ENCODE measurements at places on chromosomes 2 and 18.

DNA sequence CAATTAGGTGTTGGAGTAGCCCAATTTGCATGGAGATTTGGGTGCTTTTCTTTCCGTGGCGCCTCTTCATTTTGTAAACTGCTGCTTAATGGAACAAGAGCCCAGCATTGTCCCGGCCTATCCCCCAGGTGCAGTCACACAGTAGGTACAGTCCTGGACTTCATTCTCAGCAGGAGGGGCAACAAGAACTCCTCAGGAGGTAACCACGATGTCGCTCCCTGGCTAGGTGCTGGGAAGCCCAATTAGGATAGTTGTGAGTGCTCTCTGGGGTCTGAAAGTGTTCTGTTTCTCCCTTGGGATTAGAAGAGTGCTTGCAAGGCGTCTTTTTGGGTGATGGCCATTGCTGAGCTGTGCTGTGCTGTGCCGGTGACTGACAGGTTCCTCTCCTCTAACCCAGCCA is 53.8 kb downstream of the CABLES1 start:
- DNase-seq = no peak

GRCh38 chr2:196335221-196335634 is 163.8 kb upstream of the STK17B start:
- DNase-seq = no peak

GRCh38 chr2:7972670-7973069 is 709.2 kb upstream of the ID2 start:
- no peak for DNase-seq

- no peak for DNase-seq
Observed at GRCh38 chr2:3476985-3477327, 42.4 kb downstream of the ADI1 start.

- no peak for DNase-seq
Observed at GRCh38 chr2:71531522-71532047, 78.2 kb downstream of the DYSF start.

GRCh38 chr2:194826241-194826640 is 830.8 kb upstream of the SLC39A10 start:
- DNase-seq = no peak

DNA sequence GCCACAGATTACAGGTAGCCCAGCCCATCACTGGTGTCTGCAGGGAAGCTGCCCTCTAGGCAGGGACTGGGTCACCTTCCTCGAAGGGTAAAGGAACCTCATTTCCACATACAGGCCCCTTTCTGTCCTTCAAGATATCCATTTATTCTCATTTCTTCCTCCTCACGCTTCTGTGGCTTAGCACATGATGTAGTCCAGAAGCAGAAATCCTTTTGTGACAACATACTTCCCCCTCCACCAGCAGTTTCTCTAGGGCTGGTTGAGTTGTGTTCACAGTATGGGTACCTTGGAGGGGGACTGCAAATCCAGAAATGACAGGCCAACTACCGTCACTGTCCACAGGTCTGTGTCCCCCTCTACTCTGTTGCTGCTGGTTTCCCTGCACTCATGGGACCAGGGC is 364.9 kb downstream of the ANAPC1 start:
- no peak for DNase-seq

- DNase-seq = peak; percentile 29
Observed at GRCh38 chr2:25251422-25252273, 83.3 kb upstream of the POMC start.

DNA sequence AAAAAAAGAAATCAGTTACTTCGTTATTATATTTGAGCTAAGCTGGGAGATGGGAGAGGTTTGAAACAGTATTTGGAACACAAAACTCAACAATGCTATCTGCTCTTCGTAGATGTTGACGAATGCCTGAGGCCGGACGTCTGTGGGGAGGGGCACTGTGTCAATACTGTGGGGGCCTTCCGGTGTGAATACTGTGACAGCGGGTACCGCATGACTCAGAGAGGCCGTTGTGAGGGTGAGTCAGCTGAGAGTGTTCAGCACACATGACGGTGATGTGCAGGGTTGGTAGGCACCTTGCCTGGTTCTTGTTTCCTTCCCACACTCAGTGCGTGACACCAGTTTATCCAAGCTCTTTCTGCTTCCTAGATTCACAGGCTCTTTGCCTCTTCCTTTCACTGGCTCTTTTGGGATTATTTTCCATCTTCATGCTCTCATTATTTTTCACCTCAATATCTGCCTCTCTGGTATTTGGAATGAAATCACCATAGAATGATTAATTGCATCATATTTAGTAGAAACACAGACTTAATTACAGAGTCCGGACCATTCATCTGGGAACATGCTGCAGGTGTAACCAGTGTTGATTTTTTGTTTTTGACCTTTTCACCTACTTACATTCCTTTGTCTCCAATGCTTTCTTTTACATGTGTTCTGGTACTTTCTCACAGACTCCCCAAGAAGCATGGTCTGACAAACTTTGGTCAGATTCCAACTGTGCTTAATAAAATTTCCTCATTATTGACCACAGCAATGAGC is 200.6 kb upstream of the RASGRP3 start:
- peak; percentile 2 for DNase-seq

- no peak for DNase-seq
Observed at GRCh38 chr2:205612636-205613035, 69.7 kb upstream of the NRP2 start.

- DNase-seq = no peak
Observed at GRCh38 chr2:8611246-8611645, 70.6 kb upstream of the ID2 start.

DNA sequence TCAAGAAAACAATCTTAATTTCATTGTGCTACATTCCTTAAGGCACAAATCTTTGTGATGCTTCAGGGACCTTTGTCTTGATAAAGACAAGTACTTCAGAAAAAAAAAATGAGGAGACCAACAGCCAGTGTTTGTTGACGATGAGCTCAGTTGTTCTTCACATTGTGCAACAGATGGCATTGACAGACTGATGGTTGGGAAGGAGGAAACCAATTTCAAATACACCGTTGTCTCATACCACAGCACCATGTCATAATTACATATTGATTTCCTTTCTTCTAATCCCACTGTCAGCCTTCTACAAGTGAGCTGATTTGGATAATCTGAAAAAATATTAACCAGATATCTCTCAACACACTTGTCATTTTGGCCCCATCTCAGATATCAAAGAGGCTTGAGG is 53.7 kb upstream of the GRB14 start:
- no peak for DNase-seq

DNA sequence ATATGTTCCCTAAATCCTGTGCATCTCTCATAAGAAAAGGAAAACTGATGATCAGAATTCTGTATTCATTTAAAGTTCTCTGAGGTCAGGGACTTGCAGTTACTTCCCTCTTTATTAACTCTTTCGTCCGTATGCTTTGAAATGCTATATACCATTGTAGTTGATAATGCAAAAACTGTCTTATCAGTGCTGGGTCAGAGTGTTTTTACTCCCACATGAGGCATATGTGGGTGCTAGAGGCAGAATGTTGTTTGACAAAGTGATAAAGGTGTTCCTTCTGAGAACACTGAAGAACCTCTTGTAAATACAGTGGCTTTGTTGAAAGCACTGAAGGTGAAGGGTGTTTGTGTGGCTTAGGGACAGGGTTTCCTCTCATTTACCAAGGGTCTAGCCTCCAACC is 136.5 kb upstream of the NFATC1 start:
- DNase-seq = no peak

- no peak for DNase-seq
Observed at GRCh38 chr18:54423831-54424230, 66.1 kb downstream of the C18orf54 start.

DNA sequence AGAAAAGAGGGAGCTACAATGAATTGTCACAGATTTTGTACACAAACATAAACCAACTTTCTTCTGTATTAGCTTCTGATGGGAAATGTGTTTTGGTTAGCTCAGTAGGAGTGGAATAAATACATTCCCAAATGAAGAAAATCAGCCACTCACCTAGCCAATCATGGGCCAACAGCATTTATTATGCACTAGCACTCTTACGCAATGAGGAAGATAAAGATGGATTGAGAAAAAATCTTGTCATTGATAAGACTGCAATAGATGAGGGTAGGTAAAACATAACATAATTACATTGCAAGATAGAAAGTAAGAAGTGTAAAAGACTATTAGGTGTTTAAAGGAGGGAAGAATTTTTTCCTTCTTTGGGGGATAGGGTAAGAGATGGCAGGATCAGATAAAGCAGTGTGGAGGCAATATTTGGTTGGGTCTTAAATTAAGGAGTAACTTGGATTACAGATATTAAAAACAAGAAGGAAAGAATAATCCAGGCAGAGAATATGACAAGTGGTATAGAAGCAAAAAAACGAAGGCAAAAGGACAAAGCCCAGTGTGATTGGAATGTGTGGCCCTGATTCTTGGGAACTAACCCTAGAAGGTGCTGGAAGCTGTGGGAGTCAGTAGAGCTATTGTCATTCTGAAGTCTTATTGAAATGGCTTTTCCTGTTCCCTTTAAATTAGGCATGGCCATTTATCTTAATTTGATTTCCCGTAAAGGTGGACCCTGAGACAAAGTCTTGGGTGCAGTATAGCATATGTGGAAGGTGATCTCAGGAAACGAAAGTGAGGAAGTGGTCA is 208.4 kb upstream of the MEX3C start:
- DNase-seq = no peak

GRCh38 chr2:39452396-39452795 is 15.3 kb upstream of the MAP4K3 start:
- no peak for DNase-seq

GRCh38 chr2:150620416-150620815 is 132.9 kb upstream of the RND3 start:
- DNase-seq = no peak

GRCh38 chr18:67410075-67411070 is 106.1 kb downstream of the DSEL start:
- no peak for DNase-seq

DNA sequence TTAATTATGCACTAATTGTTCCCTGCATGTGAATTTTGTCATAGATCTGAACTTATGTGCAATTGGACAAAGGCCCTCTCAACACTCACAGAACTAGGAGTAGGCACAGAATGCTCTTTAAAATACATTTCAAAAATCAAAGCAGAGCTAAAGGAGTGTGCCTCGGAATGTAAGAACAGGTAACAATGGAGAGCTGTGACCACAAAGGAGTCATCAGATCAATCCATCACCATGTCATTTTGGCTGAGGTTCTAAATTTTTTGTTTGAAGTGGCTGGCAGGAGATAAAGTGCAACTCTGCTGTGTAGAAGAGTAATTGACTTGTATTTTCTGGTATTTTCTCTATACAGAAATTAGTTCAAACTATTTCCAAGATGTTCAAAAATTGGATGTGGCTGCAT is 155.4 kb downstream of the NRP2 start:
- no peak for DNase-seq

DNA sequence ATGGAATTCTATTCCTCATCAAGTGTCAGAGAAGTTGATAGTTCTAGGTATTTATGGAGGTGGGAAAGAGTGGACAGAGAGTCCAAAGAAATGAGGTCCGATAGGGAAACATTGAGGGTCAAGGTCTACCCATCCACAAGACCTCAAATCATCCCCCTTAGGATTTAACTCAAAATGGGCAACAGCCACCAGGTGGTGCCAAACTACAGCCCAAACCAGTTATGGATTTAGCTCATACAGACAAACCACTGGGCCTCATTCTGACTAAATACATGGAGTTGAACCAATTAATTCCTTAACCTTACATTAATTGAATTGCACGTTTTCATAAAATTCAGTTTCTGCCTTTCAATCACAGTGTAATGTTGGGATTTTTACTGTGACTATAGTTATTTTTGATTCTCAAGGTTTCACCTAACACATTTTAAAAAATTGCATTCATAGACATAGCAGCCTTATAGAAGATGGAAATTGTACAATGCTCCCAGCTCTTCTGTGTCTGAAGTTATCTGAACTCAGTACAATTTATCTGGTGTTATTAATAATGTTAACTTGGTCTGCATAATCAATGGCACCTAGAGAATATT is 98.2 kb upstream of the HNMT start:
- DNase-seq = peak; percentile 23

DNA sequence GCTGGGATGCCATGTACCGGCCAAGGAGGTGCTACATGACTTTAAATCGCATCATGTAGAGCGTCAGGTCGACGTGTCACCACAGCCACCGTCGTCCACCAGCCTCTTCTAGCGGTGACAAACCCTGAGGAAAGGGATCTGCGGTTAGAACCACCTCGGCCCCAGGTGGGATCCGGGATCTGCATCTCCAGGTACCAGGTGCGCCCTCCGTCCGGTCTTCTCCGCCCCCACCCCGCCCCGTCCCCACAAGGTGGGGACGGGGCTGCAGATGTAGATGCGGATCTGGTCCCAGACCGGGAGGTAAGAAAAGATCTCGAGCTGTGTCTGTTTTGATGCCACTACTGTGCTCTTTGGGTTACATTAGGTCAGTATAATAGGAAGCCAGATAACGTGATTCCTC is 38.4 kb downstream of the C1D start:
- no peak for DNase-seq

DNA sequence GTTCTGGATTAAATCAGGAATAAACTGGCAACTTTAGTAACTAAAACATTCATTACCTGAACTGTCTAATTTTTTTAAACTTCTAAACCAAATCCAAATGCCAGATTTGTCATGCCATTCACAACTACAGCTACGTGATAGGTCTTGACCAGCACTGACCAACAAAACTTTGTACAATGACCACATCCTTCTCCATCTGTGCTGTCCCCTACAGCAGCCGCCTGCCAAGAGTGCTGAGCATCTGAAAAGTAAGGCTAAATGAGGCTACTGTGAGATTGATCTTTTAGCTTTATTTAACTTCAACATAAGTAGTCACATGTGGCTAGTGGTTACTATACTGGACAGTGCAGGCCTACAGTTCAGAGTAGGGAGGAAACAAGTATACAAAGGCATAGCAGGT is 7.6 kb downstream of the FAM168B start:
- no peak for DNase-seq

GRCh38 chr2:46369783-46370182 is 72.6 kb downstream of the EPAS1 start:
- no peak for DNase-seq

- DNase-seq = no peak
Observed at GRCh38 chr2:208595386-208596275, 189.0 kb downstream of the PTH2R start.

- no peak for DNase-seq
Observed at GRCh38 chr2:173906626-173907025, 58.5 kb downstream of the SP3 start.

DNA sequence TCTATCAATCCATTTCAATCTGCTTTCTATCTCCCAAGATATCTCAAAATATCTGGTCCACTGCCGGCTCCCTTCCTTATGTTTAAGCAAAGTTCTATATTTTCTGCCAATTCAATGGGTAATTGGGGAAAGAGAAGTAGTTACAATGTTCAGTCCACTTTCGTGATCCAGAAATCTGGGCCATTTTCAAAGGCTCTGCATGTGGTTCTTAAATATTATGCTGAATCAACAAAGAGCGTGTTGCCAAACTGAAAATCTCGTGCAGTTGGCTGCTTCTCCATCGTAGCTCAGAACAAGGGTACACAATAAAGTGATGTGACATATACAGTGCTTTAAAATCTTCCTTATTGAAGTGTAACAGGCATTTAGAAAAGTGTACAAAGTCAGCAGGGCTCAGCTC is 863.1 kb downstream of the RNF144A start:
- no peak for DNase-seq

DNA sequence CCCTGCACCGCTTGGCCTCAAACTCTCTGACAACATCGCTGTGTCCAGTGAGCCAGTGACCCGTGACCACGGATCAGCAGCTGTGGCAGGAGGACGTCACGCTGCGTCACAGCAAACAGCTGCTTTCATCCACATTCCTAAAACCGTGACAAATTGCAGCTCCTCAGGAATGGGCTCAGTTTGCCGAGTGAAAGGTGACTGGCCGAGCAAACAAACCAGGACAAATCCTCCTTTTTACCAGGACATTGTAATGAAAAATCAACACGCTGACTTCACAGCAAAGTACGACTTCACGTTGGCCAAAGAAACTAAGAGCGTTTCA is 57.6 kb downstream of the PXDN start:
- no peak for DNase-seq

Data from activated T-cell treated with anti-CD3 and anti-CD28 coated beads for 1 hour (primary cell).